Muscle of arm (tissue), 14 donors: ENCODE measurements at places on chromosomes 3 and 15. TPM values are rescaled to one million over a fixed set of nuclear protein-coding genes. Genes with fewer than 3 reads are reported as not detected.
A peak's percentile ranks its signal among the peaks of the same experiment; 100 is the strongest.

NME9 gene
- not detected for polyA plus RNA-seq

ADAMTS9 gene
- polyA plus RNA-seq, result 91.2 TPM

DAZL gene
- polyA plus RNA-seq, result not detected

CPNE4 gene
- polyA plus RNA-seq, result 3.4 TPM

CCR9 gene
- polyA plus RNA-seq, result not detected

CPN2 gene
- polyA plus RNA-seq, result 0.08 TPM

BAHD1 gene
- polyA plus RNA-seq, result 15.1 TPM

GABRG3 gene
- polyA plus RNA-seq, result 0.14 TPM

SLC22A14 gene
- 0.14 TPM for polyA plus RNA-seq

TMEM158 gene
- polyA plus RNA-seq, result 3.6 TPM

ITIH1 gene
- polyA plus RNA-seq, result not detected

C3orf22 gene
- polyA plus RNA-seq, result not detected

C2CD4B gene
- polyA plus RNA-seq, result not detected

DNA sequence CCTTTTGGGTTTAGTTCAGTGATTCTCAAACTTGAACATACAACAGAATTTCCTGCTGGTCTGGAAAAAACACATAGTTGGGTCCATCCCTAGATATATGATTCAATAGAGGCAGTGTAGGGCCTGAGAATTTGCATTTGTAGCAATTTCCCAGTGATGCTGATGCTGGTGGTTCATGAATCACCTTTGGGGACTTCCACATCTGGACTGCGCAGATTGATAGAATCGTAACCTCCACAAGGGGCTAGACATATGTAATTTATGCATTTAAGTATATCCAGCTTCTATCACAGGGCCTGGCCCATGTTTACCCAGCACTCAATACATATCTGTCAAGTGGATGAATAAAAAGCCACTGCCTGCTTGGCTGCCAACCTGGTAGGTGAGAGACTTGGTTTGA, 33.8 kb upstream of the SUCLG2 start:
- no peak for DNase-seq

DNA sequence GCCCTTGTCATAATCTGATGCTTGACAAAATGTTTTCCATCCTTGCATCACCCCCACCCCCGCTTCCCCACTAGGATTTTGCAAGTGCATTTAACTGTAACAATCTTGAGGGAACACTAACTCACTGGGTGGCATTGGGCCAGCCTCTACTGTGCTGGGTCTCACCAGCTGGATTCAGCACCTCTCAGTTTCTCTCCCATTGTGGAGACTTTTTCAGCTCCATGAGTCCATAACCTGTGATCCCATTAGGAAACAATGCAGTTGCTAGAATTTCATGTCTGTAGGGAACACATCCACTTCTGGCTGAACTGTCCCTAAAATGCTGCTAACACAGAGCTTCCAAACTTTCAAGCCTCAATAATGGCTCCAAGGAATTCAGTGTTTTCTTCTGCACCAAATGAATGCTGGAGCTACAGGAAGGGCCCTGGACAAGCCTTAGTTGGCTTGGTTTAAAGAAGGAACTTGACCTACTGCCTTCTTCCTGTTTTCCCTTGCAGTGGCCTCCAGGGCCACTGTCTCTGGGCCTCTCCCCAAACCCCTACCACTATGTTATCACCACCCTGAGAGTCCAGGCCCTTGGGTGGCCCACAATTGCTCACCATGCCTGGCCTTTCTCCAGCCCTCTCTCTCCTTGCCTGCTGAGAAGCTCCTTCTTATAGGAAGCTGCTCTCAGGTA, 15.6 kb downstream of the CYP19A1 start:
- peak; percentile 84 for DNase-seq

GRCh38 chr3:124574012-124574411, 156.2 kb upstream of the UMPS start:
- no peak for DNase-seq

GRCh38 chr3:153385343-153385742, 223.3 kb downstream of the RAP2B start:
- no peak for DNase-seq

DNA sequence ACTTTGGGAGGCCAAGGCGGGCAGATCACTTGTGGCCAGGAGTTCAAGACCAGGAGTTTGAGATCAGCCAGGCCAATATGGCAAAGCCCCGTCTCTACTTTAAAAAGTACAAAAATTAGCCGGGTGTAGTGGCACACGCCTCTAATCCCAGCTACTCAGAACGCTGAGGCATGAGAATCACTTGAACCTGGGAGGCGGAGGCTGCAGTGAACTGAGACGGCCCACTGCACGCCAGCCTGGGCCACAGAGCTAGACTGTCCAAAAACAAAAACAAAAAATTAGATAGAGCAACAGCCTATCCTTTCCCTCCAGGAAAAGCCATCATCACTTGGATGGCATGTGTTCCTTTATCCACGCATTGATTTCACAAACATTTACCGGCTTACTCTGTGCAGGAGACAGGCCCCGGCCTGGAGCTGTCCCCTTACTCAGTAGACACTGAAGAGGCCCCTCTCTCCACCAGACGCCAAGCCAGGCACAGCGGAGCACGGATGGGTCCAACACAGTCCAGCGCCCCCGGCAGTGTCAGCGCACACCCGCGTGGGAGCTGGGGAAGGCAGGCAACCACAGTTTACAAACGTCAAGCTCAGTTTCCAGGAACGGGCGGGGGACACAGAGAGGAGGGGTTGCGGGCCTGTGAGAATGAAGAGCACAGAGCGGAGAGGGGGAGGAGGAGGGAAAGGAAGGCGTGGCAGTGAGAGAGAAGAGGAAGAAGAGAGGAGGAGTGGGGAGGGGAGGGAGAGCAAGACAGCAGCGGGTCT, 3.1 kb downstream of the GP5 start:
- DNase-seq, result peak; percentile 62

DNA sequence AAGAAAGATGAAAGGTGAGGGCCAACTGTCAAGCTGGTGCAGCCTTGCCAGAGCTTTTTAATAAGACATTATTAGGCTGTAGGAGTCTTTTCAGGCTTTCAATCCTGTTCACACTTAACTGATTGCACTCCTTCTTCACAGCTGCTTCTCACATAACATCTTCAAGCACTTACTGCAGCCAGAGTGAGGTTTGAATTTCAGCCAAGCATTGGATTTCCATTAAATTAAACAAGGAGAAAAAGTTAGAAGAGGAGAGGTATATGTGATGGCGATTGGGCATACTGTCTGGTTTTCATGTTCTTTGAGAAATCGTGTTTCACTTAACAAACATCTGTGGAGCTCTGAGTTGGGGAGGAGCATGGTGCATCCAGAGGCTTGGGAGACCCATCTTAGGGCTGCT, 392.8 kb upstream of the LRRC3B start:
- no peak for DNase-seq

- DNase-seq, result no peak
Observed at GRCh38 chr3:197305854-197306253, 7.4 kb upstream of the DLG1 start.

GRCh38 chr15:88894348-88894818, 961 bp downstream of the HAPLN3 start:
- no peak for DNase-seq

DNA sequence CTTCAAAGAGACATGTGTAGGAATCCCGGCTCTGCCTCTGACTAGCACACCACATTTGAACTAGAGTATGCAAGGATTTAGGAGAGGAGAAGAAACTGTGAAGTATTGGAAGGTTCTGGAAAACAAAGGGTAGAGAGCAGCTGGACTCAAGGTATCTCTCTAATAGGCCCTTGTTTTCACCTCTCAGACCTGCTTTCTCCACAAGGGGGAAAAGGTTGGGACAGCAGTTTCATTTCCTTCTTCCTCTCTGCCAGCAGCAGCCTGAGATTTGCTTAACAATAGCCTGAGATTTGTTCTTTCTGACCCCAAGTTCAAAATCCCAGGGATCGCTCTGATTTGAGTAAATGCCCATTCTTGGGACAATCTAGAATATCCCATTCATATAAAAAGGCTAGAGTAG, 430.6 kb upstream of the MCTP2 start:
- no peak for DNase-seq

DNA sequence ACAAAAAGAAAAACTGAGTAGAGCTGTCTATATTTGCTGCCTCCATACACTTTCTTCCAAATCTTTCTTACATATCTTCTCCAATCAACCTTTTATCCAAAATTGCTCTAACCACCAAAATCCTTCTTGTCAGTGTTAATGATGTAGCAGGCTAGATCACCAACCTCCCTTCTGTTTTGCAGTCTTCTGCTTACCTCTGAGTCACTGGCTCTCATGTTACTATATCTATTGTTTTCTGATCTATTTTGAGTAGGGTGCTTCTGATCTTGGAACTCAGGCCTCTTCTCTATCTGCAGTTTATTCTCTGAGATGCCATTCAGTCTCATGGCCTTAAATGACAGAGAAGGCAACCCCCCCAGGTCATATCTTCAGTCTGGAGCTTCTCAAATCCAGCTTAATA, 26.3 kb upstream of the AADAC start:
- no peak for DNase-seq

DNA sequence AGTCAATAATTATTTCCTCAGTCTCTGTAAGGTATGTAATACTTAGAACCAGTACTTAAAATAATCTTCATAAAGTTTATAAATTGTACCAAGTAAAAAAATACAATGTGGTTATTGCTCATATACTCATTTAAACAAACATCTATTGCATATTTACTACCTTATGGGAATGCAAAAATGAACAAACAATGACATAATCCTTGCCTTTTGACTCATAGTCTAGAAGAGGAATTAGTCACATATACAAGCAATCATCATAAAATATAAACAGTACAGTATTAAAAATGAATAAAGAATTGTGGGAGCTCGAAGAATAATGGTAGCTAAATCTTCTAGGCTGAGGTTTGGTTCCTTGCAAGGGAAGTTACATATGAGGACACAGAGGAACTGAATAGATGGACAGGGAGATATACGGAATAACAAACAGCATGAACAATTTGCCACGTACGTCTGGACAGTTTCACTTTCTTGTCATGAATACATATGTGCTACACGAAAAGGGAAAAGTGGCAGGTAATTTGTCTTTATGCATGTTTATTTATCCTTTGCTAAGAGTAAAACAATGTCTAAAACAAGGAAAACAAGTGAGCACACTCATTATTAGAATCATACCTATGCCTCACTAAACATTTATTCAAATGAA, 17.2 kb downstream of the IMPG2 start:
- no peak for DNase-seq

DNA sequence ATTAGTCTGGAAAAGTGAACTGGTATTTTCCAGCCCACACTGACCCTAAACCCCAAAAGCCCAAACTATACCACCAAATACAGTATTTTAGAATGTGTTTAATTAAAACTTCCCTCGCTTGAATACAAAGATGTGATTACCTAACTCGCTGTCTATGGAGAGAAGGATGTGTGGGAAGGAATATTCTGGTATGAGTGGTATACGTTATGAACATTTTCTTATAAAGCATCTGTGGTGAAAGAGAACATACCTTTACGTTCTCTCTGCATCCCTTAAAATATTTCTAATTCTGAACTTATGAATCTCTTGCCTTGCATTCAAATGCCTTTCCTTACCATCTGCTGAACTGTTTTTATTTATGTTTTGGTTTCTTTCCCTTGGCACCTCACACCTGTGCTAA, 201.4 kb downstream of the MBNL1 start:
- no peak for DNase-seq
